ENCODE measurements at places on chromosomes 12 and 14.

DNA sequence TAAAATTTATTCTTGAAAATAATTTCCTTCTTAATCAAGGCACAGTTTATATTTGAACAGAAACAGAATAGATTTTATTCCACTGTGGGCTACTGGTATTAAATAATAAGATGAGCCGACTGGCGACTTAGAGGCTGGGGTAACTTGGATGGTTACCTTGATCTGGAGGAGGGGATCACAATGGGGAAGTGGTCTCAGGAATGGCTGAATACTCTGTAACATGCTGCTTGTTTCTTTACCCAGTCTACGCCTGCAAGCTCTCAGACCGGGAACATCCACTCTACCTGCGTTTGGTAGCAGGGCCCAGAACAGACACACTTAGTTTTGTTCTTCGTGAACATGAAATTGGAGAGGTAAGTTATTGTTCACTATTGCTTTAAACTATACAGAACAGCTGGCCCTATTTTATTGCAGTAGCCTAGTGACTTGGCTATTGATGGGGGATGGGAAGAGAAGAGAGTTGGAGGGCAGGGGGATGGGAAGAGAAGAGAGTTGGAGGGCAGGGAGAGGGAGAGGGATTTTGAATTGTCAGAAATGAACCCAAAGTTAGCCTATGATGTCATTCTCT is 67.9 kb downstream of the GNS start:
- no peak for DNase-seq

DNA sequence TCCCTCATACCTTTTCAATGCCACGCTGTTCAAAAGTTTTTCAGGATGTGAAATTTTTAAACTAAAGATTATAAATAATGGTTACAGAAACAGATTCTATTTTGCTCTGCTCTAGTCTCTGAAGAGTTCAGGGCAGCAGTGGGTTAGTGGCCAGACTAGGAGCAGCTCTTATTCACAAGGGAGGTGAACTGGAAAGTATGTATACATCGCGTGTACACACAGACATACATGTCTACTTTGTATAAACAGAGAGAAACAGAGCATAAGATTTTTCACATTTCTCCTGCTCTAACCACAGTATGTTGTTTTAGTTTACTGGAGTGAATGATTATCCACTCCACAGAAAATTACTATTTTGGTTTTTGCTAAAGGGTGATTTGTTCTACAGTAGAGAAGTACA is 74.4 kb upstream of the CRY1 start:
- DNase-seq = no peak

- DNase-seq = no peak
Observed at GRCh38 chr14:95707327-95707726, 6.6 kb downstream of the TCL1A start.

GRCh38 chr12:13071305-13072280 is 27.4 kb downstream of the FAM234B start:
- no peak for DNase-seq

- no peak for DNase-seq
Observed at GRCh38 chr12:87820524-87821202, 208.5 kb downstream of the C12orf50 start.

DNA sequence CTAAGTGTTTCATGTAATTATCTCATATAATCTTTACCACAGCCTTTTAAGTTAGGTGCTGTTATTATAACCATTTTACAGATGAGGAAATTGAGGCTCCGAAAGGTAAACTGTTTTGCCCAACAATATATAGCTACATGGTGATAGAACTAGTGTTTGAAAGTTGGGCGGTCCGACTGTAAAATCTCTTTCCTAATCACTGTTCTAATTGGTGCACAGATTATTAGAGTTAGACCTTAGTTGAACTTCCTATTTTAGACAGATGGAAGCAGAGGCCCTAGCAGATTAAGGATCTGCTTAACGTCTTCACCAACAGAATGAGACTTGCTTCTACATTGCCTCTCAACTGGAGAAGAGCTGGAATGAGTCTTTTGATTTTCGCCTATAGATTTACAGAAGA is 30.0 kb upstream of the DUSP6 start:
- DNase-seq = no peak

DNA sequence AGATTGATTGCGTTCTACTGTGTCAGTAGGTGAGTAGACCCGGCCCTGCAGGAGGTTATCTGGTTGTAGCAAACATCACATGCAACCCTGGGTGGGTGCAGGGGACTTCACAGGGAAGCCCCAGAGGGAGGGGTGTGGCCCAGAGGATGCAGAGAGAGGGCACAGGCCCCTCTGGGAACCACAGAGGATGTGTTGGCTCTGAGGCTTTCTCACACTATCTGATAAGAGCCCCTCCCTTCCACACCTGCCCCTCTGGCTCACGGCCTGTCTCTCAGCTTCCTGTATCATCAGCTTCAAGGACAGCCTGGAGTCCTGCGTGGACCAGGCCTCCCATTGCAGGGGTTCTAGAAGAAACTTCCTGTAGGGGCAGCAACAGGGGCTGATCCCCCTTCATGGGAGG is 101.9 kb downstream of the RIN3 start:
- DNase-seq = peak; percentile 93

GRCh38 chr12:107125833-107126232 is 32.5 kb upstream of the CRY1 start:
- no peak for DNase-seq

DNA sequence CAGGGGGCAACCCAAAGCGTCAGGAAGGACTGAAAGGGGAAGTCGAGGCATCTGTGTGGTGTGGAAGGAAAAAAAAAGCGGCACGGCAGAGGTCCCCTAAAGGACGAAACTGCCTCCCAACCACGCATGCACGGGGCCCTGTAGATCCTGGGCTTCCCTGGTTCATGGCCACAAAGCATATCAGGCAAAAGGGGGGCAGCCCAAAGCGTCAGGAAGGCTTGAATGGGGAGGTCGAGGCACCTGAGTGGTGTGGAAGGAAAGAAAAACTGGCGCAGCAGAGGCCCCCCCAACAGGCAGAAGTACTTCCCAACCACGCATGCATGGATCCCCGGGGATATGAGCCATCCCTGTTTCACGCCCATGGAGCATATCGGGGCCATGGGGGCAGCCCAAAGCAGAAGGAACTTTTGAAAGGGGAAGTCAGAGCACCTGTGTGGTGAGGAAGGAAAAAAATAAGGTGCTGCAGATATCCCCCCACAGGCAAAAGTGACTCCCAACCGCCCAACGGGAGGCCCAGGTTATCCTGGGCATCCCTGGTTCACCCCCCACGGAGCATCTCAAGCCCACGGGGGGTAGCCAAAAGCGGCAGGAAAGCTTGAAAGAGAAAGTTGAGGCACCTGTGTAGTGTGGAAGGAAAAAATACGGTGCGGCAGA is 581.2 kb downstream of the ALG10 start:
- no peak for DNase-seq

- DNase-seq = no peak
Observed at GRCh38 chr14:94124582-94125377, 4.6 kb downstream of the IFI27L2 start.

GRCh38 chr14:98293576-98293975 is 978.4 kb downstream of the BCL11B start:
- DNase-seq = no peak

DNA sequence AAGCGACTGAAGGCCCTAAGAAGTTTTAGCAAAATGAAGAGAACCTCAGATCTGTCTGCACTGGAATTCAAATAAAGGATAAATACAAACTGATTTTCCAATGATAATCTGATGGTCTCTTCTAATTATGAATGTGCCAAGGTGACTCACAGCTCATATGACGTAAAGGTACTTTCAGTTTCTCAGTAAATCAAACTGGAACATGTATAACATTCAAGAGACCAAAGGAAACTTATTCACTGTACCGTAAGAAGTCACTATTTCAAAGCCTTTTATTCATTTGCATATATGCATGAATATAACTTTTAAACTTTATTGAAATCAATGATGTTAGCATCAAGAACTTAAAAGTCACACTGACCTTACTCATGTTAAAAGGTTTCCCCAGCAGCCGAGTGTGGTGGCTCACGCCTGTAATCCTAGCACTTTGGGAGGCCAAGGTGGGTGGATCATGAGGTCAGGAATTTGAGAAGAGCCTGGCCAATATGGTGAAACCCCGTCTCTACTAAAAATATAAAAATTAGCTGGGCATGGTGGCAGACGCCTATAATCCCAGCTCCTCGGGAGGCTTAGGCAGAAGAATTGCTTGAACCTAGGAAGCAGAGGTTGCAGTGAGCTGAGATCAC is 52.2 kb downstream of the ATXN2 start:
- DNase-seq = peak; percentile 43

All from CD4-positive, alpha-beta T cell treated with Interleukin-4 for 4 hours (primary cell).